ENCODE measurements at places on chromosomes 3 and 15.

- DNase-seq: no peak
Observed at GRCh38 chr3:474828-475227, 278.3 kb downstream of the CHL1 start.

DNA sequence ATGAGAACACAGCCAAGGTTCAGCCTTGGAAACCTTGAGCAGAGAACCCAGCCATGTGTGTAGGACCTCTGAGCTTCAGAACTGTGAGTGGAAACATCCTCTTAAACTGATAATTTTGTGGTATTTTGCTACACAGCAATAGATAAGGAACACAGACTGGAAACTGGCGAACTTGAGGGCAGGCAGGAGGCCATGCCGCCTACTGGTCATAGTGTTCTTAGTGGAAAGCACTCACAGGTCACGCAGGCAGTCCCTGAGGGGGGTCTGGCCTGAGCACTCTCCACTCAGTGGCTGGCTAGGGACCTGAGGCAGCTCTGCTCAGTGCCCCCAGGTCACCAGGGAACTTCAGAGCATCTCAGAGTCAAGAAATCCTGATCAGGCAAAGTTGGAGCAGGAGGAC, 9.7 kb upstream of the XIRP1 start:
- DNase-seq: no peak

DNA sequence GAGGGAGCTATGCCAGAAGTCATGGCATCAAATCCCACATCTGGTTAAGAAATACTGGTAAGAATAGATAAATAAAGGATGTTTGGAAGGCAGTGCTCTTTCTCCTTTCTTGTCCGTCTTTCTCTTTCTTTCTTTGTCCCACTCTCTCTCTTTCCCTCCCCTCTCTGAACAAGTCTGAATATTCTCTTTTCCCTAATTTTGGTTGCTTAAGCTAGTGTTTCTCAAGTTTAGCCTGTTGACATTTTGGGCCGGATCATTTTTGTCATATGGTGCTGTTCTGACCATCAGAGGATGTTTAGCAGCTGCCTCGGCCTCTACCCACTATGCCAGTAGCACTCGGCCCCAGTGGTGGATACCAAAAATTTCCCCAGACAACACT, 405.3 kb upstream of the C2CD4B start:
- DNase-seq: no peak

DNA sequence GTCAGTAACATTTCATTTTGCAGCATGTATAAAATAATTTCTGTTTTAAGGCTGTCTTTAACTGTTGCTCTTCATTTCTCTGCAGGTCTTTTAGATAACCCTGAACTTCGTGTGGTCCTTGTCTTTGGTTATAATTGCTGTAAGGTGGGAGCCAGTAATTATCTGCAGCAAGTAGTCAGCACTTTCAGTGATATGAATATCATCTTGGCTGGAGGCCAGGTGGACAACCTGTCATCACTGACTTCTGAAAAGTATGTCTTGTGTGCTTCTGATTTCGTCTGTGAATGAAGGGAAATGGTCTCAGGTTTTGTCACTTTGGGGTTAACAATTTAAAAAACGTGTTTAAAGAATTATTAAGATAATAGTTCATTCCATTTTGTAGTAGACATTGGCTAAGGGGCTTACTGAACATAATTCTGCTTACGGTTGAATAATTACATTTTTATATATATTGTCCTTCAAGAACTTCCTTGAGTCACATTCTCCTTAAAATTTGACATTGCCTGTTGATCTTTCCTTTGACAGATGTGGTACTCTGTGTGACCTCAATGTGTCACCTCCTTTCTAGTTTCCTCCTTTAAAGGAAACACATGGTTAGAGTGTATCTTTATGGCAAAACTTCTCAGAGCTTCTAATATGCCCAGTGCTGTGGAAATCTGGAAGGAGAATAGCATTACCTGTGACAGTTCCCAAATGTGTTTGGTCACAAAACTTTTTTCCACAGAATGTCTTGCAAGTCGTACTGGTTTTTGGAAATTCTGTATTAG, 26.3 kb downstream of the FBXO22 start:
- no peak for DNase-seq

GRCh38 chr15:84572231-84572630, 28.6 kb upstream of the ZSCAN2 start:
- DNase-seq: peak; percentile 56

GRCh38 chr15:65856821-65857455, 12.4 kb upstream of the RAB11A start:
- peak; percentile 77 for DNase-seq

DNA sequence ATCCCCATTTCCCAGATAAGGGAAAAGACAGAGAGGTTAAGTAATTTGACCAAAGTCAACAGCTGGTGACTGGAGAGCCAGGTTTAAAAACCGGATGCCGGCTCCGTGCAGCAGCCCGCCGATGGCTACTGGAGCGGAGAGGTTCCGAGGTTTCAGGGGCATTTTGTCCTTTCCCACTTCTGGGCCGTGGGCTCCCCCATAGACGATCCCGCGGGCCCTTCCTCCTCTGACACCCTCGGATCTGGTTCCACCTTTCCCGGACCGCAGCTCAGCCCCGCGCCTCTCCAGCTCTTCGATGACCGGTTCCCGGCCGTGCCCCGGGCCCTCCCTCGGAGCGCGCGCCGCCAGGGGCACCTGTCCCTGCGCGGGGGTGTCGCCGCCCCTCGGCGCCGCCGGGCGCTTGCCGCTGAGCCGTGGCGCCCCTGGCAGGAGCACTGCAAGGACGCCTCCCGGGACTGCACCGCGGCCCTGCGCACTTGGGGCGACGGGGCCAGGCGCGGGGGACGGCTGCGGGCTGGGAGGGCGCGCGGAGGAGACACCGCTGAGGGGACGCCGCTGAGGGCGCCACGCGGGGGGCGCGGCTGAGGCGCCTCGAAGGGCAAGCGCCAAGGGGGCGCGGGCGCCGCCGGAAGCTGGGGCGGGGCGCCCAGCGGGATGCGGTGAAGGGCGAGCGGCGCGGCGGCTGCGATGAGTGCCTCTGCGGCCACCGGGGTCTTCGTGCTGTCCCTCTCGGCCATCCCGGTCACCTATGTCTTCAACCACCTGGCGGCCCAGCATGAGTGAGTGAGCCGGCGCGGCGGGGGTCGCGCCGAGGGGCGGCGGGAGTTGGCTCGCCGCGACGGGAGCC, at the start of gene TM6SF1:
Gene TM6SF1 (plus strand): TSS at position 652 of the 847 bp plus-strand sequence. CDS start 36 bp downstream, at position 688.
- peak; percentile 36 for DNase-seq

GRCh38 chr3:156615592-156616173, 58.7 kb upstream of the TIPARP start:
- DNase-seq: no peak

Data from BE2C (cell line).